ENCODE measurements at places on chromosomes 12 and 14. TPM values are rescaled to one million over a fixed set of nuclear protein-coding genes. Genes with fewer than 3 reads are reported as not detected.

The AREL1 gene
- total RNA-seq = 32.7 TPM

The ARHGEF25 gene
- 73.0 TPM for total RNA-seq

The TAS2R7 gene
- total RNA-seq = not detected

GRCh38 chr12:11633968-11634367 is 15.5 kb upstream of the ETV6 start:
- DNase-seq = no peak

GRCh38 chr14:67999290-67999689 is 179.7 kb downstream of the RAD51B start:
- DNase-seq = no peak

- no peak for DNase-seq
Observed at GRCh38 chr12:102299731-102300130, 102.1 kb upstream of the PMCH start.

GRCh38 chr14:30125322-30125979 is 197.8 kb upstream of the PRKD1 start:
- DNase-seq = no peak

- DNase-seq = peak; percentile 90
Observed at GRCh38 chr14:22977684-22978486, 4.5 kb downstream of the AJUBA start.

DNA sequence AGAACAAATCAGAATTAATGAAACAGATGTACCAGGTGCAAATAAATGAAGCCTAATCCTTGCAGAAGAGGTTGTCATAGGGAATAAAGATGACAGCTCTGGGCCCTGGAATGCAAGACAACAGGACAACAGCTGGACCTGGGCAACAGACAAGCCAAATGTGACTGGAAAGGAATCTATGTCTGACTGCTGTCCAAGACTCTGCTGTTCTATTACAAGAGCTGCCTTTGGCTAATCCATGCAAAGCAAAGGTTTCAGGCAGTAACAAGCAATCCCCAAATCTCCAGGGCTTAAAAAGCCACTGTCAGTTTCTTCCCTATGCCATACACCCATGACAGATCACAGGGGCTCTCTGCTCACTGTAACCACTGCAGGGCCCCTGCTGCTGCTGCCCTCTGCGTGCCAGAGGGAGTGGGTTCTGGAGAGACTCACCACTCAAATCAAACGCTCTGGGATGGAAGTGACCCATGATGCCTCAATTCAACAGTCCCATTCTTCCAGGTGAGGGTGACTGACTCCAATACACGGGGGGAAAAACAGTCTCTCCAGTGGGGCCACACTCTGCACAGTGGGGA is 218.9 kb upstream of the SFSWAP start:
- no peak for DNase-seq

- DNase-seq = no peak
Observed at GRCh38 chr12:27552886-27553560, 29.0 kb downstream of the PPFIBP1 start.
